Stimulated activated CD4-positive, alpha-beta T cell treated with anti-CD3 and anti-CD28 coated beads, Interleukin-1b, Interleukin-23, amount 100 ng/mL, for 1 hour (primary cell): ENCODE measurements at places on chromosomes 5 and 9.

DNA sequence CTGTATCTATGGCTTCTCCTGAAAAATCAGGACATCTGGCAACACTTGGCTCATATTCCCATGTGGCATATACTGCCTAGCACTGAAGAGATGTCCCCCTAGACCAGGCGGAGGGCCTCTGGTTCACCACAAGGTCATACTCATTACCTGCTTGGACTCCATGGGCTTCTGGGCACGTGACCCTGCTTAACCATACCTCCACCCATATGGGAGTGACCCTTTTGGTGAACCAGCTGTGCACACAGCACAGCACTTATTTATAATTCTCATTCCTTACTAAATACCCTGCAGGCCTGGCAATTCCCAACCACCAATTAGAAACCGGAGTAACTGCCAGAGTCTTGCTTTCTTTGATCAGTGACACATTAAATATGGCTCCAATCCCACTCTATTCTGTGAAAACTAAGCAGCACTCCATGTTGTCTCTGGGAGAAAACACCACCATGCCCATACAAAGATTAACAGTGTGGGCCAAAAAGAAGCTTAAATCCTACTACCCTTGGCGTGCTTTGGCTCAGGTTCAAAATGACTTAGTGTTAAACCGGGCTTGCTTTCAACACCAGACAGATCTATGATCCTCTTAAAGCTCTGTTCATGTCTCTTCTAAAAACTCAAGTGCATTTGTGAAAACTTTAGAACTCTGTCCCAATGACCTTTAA lies 57.7 kb downstream of the MTMR12 start:
- DNase-seq: no peak

- DNase-seq: no peak
These were observed 11.5 kb downstream of the SARDH start for GRCh38 chr9:133726401-133727276.

DNA sequence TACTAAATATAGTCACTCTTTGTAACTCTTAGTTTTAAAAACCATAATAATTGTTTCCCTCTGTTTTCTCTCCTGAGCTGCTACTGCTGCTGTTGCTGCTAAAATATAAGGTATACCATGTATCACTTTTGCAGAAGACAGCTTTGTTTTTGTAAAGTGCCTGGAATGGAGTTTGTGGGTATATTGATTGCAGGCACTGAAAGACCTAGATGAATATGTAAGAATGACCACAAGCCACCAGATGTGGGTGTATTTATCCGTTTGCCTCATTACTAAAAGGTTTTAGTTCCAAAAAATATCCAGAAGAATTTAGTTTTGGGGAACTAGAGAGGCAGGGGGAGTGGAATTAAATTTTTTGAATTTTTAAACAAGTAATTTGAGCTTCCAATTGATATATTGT lies 151.1 kb upstream of the CDKN2B start:
- no peak for DNase-seq

DNA sequence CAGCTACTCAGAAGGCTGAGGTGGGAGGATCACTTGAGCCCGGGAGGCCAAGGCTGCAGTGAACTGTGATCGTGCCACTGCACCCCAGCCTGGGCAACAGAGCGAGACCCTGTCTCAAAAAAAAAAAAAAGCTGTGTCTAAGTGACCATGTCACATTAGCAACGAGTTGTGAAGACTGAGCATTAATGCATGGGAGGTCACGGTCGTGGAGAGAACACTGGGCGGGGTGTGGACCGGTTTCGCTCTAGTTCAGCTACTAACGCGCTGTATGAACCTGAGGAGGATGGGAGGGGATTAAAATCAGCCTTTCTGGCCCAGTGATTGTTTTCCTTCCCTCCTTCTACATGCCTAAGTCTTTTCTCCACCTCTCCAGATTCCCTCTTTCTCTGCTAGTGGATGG lies 56.7 kb upstream of the CARTPT start:
- DNase-seq: no peak

GRCh38 chr9:80320916-80321315 lies 749.2 kb downstream of the TLE4 start:
- no peak for DNase-seq

DNA sequence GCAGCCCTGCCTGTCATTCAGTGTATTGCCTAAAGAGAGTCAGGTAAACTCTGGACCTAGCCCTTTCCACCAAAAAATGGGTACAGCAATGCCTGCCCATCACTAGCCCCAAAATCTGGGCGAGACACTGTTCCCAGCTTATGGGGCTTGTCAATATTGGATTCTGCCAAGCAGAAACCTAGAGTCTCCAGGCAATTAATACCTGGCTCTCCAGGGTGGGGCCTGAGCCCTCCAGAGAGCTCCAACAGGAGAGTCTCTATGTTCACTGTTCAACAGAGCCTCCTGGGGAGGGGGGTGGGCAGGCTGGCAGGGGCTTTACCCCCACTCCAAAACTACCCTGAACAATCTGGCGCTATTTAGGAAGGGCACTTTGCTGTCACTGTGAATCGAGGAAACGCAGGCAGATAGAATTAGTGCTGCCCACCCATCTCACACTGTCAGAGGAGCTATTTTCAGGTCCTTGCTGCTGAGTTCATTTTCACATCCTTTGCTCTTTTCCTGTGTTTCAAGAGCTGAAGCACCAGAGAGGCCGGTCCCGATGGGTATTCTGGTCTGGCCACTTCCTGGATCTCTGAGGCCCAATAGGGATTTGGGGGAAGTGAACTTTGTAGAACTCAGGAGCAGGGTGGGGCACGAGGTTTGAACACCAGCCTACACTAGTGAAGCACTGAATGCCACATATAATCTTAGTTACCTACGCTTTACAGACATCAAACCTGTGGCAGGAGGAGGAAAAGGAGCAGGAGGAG lies 121.8 kb downstream of the C5orf15 start:
- no peak for DNase-seq

DNA sequence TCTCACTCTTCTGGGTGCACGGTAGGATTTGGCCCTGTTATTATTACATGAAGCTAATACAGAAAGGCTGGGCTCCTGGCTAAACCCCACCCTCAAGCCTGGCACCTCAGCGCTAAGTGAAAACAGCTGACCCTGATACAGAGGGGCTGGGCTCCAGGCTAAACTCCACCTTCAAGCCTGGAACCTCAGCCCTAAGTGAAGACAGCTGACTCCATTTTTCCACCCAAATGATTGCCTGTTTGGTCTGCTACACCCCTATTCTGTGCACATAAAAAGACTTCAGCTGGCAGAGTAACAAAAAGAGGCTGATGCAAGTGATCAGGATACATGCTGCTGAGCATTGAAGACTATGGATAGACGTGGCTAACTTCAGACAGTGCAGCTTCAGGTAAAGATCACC lies 148.4 kb upstream of the CLINT1 start:
- no peak for DNase-seq

DNA sequence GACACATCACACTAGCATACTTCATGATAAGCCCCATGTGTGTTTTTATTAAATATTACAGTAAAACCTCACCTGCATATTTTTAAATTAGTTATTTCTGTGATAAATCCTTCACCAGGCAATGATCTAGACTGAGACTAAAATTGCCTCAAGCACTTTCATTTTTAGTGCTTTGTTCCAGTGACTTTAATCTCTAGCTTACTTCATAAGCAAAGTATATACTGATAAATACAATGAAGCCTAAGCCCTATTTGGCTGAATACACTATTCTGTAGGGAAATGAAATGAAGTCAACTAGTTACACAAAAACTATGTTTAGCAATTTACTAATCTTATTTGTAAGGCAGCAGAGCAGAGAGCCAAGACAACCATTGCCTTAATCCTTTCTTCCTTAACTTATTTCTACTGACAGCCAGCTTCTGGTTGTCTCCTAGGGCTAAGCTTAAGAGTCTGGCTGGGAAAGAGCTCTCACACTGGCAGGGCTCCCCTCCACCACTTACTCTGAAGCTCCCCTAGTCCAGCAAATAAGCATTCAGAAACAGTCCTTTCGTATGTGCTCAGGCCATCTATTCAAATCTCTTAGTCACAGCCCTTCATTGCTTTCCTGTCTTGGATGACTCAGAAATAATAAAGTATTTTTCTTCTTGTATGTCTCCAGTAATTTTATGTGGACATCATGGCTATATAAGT lies 31.4 kb upstream of the MTAP start:
- no peak for DNase-seq

- DNase-seq: no peak
These were observed 5.3 kb downstream of the SPEF2 start for GRCh38 chr5:35622974-35623373.

DNA sequence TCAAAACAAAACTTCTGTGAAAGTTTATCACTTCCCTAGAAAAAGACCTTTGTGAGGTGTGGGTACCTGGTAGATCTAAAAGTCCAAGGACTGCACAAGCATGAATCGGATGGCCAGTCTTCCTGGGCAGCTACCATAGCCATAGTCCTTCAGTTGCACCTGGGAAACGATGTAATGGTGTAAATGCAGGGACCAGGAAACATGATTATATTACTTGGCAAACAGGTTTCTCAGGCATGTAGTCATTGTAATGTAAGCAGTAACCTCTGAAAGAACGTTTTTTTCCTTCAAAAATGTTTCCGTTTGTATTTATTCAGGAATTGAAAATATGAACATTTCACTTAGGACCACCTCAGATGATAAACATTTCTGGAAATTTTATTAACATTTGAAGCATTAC lies 433.4 kb downstream of the DTWD2 start:
- no peak for DNase-seq

DNA sequence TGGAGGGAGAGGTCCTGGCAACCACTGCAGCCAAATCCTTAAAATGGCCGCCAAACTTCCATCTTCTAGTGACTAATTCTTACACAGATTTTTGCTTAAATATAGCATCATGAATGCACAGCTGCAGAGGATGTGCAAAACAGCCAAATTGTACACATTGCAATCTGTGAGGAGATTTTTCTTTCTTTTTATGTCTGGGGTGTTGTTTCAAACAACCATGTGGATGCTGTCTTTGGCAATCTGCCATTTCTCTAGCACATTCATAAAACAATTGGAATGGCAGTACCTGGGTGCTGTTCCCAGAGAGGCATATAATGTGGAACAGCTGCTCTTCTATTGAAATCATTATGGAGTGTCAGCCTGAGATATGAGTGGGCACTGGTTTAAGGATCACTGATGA lies 1082.9 kb upstream of the SEMA6A start:
- no peak for DNase-seq

- DNase-seq: no peak
These were observed 6.1 kb downstream of the ST6GALNAC4 start for GRCh38 chr9:127910613-127911205.

- peak; percentile 27 for DNase-seq
These were observed at the start of gene GPSM1 for GRCh38 chr9:136327304-136327974. Gene GPSM1, plus strand, starts transcription at chr9:136327539. Its CDS starts 157 bp downstream, at chr9:136327696.

DNA sequence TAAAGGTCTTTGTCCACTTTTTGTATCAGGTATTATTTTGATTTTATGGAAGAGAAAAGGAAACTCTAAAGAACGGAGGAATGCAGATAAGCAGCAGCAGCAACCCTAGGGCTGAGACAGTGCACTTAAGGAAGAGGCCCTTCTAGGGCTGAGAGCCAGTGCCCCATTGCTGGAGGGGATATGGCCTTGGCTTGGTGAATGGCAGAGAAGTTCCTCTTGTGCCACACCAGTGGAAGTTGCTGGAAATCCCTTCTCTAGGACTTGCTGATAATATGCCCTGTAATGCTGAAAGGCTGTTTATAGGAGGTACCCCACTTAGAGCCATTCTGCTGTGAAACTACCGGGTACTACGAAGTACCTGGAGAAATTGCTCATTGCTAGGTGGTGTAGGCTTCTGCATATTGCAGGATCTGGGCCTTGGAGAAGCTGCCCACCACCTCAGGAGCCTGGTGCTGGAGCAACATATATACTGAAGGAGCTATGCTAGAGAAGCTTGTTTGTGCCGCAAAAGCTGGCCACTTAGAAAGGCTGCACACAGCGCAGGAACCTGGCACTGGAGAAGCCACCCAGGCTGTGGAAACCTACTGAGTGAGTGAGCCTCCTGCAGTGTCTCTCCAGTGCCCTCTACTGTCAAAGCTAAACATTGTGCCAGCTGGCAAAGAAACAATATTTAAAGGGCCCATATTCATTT lies 9.6 kb upstream of the UBTD2 start:
- no peak for DNase-seq

GRCh38 chr5:164359260-164360255 lies 854.1 kb downstream of the MAT2B start:
- DNase-seq: no peak

GRCh38 chr9:6715755-6716643 lies 41.8 kb upstream of the KDM4C start:
- peak; percentile 7 for DNase-seq

DNA sequence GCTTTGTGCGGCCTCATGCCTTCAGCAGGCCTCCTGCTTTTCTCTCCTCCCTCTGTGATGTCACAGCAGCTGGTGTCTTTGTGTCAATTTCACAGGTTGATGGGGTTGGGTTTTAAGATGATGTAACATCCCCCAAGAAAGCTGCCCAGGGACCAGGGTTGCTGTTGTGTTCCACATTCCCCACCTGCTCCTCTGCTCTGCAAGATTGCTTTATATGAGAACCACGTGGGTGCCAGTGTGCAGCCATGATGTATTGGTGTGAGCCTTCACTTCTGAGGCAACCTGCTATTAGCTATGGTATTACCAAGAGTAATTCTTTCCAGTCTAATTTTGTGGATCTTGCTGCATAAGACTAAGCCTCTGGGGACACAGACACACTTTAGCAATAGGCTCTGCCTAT lies 213.0 kb upstream of the ADAMTS16 start:
- no peak for DNase-seq

DNA sequence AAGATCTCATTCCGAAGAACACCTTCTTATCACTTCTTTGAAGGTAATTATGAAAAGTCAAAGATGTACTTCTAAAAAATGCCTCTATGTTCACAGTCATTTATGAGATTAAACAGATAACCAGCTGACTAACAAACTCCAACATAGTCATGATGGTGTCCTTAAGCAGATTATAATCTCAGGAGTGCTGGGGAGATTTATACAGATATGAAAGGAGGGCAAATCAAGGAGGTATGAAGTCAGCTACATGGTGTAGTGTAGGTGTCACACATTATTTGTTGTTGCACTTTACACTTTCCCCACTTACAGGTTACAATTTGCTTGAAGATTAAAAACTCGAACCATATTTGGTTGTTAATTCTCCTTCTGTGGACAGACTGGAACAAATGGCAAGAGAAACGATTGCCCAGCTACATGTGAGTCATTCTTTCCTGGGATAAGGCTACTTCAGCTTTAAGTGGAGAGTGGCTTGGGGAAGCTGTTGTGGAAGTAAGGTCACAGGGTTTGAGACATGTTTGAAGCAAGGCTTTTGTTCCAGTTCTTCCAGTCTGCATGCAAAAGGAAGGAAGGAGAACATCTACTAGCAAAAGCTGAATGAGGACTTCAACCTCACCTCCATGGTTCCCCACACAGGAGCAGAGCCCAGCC lies 320.1 kb downstream of the ADGRV1 start:
- no peak for DNase-seq

DNA sequence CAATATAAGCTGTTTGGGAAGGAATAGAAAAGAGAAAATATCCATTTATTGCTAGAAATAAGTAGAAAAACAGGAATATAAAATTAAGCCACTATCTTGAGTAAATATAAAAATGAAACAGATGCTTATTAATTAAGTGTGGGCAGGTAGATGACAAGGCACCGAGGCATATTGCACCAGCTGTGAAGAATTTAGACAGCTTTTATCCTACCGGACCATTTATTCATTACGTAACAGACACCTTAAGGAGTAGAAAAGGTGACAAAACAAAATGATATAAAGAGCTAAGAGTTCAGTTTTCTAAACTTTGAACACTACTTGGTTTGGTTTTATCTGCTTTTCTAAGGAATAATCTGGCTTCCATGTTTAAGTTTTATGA lies 404.1 kb downstream of the PTPRD start:
- no peak for DNase-seq
